Tibial nerve (tissue), 4 donors: ENCODE measurements at places on chromosomes 6 and 20. TPM values are rescaled to one million over a fixed set of nuclear protein-coding genes. Genes with fewer than 3 reads are reported as not detected.

The C4B gene
- total RNA-seq: 266 TPM

DNA sequence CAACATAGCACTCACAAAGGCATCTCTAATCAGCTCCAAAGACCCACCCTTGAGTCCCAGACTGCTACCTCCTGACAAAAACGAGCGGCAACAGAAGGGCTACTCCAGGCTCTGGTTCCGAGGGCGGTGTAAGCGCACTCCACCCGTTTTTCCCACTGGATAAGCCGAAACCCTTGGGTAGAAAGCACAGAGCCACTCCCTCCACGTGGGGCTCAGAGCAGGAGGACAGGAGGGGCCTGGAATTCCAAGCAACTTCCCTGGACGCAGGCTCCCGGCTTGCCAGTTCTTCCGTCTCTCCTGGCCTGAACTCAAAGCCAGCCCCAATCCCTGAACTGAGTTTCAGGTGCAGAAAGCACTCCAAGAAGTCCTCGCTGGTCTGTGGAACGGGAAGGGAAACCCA, 7.4 kb downstream of the GMEB2 start:
- no peak overlapping the region for H3K27ac ChIP-seq
- no peak for DNase-seq
- no peaks in the 10 kb centered on the region for H3K4me1 ChIP-seq
- no peaks in the 10 kb centered on the region for H3K36me3 ChIP-seq

The MYB gene
- total RNA-seq: 1.2 TPM

DNA sequence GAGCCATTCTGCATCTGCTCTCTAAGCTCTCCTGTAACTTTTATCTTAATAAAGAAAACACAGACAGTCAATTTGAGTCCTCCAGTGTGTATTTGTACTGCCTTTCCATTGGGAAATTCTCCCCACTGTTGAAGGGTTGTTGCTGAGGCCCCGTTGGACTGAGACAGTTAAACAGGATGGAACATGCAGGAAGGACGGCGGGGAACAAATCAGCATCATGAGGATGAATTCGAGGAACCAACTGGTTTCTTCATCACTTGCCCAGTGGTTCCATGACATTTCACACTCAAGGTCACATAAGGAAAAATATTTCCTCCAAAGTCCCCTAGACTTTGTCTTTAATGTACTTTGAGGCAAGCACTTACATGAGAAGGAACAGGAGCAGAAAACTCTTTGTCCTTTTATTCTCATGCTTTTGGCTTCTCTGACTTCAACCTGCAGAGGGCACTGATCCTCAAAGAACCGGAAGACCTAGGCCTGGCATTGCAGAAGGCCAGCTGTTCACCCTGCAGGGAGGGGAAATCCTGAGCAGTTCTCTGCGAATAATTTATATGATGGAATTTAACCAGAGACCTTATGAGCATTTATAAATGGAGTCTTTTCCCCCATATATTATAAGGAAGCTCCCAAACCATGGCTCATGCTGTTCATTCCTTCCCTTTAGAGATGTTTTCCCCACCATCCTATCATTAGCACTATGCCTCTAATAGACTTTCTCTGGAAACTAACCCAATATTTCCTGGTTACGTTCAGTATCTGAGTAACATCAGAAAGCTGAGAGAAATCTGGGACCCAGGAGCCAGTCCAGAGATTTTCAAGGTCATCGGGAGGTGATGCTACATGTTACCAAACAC, 55.2 kb upstream of the ADGRF1 start:
- DNase-seq: no peak
- no peaks in the 10 kb centered on the region for H3K27me3 ChIP-seq
- H3K36me3 ChIP-seq: no peaks in the 10 kb centered on the region
- H3K4me1 ChIP-seq: no peaks in the 10 kb centered on the region
- H3K27ac ChIP-seq: no peak overlapping the region

The VGLL2 gene
- not detected for total RNA-seq

GRCh38 chr6:142913036-142913510, 31.9 kb downstream of the HIVEP2 start:
- no peak overlapping the region for H3K27ac ChIP-seq
- H3K27me3 ChIP-seq: no peaks in the 10 kb centered on the region
- no peaks in the 10 kb centered on the region for H3K36me3 ChIP-seq
- DNase-seq: no peak
- no peak overlapping the region for H3K4me3 ChIP-seq
- no peaks in the 10 kb centered on the region for H3K4me1 ChIP-seq

The GPX5 gene
- total RNA-seq: not detected

- peak overlapping the region; percentile 83 for H3K27ac ChIP-seq
- peaks cover 8% of the 10 kb centered on the region for H3K4me1 ChIP-seq
- DNase-seq: no peak
Observed at GRCh38 chr6:108874470-108875160, 26.4 kb downstream of the ARMC2 start.

The ATP9A gene
- total RNA-seq: 37.9 TPM

The SNAI1 gene
- 4.2 TPM for total RNA-seq

DNA sequence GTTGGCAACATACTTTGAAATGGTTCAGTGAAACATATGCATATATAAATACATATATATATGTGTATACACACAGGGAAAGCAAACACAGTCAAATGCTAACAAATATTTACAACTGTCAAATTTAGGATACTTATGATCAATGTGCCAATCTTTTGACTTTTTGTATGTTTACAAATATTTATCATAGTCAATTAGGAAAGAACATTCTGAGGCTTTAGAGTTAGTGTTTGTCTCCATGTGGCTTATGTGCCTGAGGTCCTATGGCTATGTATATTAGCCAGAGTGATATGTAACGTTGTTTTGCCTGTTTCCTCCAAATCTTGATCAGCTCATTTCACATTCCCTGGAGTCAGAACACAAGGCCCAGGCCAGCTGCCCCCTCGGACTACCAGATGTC, 126.5 kb upstream of the MAN1A1 start:
- H3K4me1 ChIP-seq: no peaks in the 10 kb centered on the region
- DNase-seq: no peak
- no peak overlapping the region for H3K27ac ChIP-seq
- no peaks in the 10 kb centered on the region for H3K36me3 ChIP-seq

- no peaks in the 10 kb centered on the region for H3K36me3 ChIP-seq
- no peaks in the 10 kb centered on the region for H3K27me3 ChIP-seq
- no peak for DNase-seq
Observed at GRCh38 chr6:139587469-139587868, 213.0 kb upstream of the CITED2 start.

DNA sequence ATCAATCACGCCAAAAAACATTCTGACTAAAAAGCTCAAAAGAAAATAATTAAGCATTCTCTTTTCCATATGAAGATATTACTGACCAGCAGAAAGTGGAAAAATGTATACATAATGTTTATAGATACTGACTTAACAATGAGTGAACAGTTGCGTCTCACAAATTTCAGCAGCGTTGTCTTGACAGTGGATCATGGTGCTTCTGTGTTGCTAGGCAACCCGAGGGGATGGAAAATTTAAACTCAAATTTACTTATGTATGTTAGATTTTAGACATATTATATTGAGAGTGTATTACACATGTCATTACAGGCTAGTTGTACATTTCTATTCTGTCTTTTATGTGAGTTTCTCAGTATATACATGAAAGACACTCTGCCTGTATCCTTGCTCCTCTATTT, 110.2 kb downstream of the LAMA2 start:
- peaks cover 8% of the 10 kb centered on the region for H3K36me3 ChIP-seq
- no peak for DNase-seq
- H3K27ac ChIP-seq: no peak overlapping the region
- H3K4me1 ChIP-seq: no peaks in the 10 kb centered on the region
- H3K4me3 ChIP-seq: no peak overlapping the region

GRCh38 chr20:29873946-29874345, 1383.5 kb upstream of the DEFB115 start:
- no peak overlapping the region for H3K27ac ChIP-seq
- no peak for DNase-seq
- H3K4me3 ChIP-seq: no peak overlapping the region
- H3K27me3 ChIP-seq: no peaks in the 10 kb centered on the region

- H3K36me3 ChIP-seq: no peaks in the 10 kb centered on the region
- DNase-seq: no peak
- peaks cover 9% of the 10 kb centered on the region for H3K4me1 ChIP-seq
- no peak overlapping the region for H3K27ac ChIP-seq
- H3K4me3 ChIP-seq: no peak overlapping the region
Observed at GRCh38 chr6:13870214-13870830, 54.4 kb upstream of the RNF182 start.

The RIMS1 gene
- total RNA-seq: 3.3 TPM

The GPR63 gene
- 0.90 TPM for total RNA-seq

The TREM2 gene
- total RNA-seq: 10.0 TPM

- H3K27ac ChIP-seq: peak overlapping the region; percentile 74
- no peaks in the 10 kb centered on the region for H3K36me3 ChIP-seq
- peaks cover 8% of the 10 kb centered on the region for H3K4me1 ChIP-seq
- DNase-seq: peak; percentile 31
- no peaks in the 10 kb centered on the region for H3K27me3 ChIP-seq
- peak overlapping the region; percentile 83 for H3K4me3 ChIP-seq
Observed at GRCh38 chr20:23419995-23420901, 1.0 kb downstream of the NAPB start.

GRCh38 chr6:33905071-33905609, 101.3 kb upstream of the MLN start:
- DNase-seq: no peak
- H3K27ac ChIP-seq: peak overlapping the region; percentile 7
- H3K27me3 ChIP-seq: no peaks in the 10 kb centered on the region
- H3K4me1 ChIP-seq: no peaks in the 10 kb centered on the region
- H3K4me3 ChIP-seq: no peak overlapping the region

The KCNG1 gene
- total RNA-seq: 0.39 TPM

DNA sequence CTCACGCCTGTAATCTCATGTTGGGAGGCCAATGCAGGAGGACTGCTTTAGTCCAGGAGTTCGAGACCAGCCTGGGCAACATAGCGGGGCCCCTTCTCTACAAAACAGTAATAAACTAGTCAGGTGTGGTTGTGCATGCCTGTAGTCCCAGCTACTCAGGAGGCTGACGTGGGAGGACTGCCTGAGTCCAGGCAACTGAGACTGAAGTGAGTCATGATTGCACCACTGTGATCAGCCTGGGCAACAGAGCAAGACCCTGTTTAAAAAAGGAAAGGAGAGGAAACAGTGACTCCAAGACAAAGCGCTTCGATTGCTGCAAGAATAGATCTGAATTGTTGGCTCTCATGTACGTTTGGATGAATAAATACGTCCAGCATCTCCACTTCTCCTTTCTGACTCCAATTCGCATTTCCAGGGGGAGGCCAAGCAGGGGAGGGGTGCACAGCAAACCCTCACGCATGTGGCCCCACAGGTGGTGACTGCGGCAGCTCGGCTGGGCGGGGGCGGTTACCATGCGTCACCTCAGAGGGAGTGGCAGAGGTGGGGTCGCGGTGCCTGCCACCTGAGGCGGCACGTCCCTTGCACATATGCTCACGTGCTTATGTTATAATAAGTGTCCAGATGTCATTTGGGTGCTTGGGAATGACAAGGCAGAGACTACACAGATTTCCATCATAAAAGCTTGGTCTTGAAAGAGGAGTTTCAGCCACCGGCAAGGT, 95.1 kb upstream of the MPC1 start:
- H3K27me3 ChIP-seq: no peaks in the 10 kb centered on the region
- no peaks in the 10 kb centered on the region for H3K36me3 ChIP-seq
- H3K27ac ChIP-seq: no peak overlapping the region
- H3K4me1 ChIP-seq: no peaks in the 10 kb centered on the region
- H3K4me3 ChIP-seq: no peak overlapping the region

The CST4 gene
- total RNA-seq: not detected

DNA sequence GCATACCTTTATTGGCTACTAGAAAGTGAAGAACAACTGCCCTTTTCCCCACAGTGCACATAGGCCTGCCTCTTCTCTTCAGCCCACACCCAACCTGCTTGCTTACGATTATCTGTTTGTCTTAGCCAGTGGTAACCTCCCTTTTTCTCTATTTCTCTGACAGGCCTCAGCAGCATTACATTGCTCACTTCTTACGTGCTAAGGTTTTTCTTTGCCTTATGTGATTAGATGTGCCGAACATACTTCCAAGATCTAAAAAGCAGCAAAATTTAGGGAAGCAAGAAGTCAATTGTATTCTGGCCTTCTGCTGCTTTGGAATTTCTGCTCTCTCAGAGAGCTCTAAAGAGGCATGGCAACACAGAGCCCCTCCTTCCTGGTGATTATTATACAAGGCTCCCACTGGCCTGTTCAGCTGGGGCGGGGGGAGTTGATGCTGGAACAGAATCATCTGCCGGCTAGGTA, 7.0 kb downstream of the B4GALT5 start:
- H3K4me3 ChIP-seq: no peak overlapping the region
- peaks cover 42% of the 10 kb centered on the region for H3K4me1 ChIP-seq
- H3K27me3 ChIP-seq: no peaks in the 10 kb centered on the region
- DNase-seq: no peak
- peak overlapping the region; percentile 74 for H3K27ac ChIP-seq

GRCh38 chr6:169424821-169425240, 171.2 kb upstream of the THBS2 start:
- no peaks in the 10 kb centered on the region for H3K27me3 ChIP-seq
- no peak for DNase-seq
- H3K4me1 ChIP-seq: peaks cover 28% of the 10 kb centered on the region

The PARD6B gene
- 2.4 TPM for total RNA-seq

The POM121L2 gene
- not detected for total RNA-seq

- no peaks in the 10 kb centered on the region for H3K27me3 ChIP-seq
- no peak overlapping the region for H3K27ac ChIP-seq
- no peak overlapping the region for H3K4me3 ChIP-seq
- H3K4me1 ChIP-seq: no peaks in the 10 kb centered on the region
- DNase-seq: no peak
Observed at GRCh38 chr6:75418233-75418632, 75.4 kb downstream of the FILIP1 start.

The PEX3 gene
- total RNA-seq: 14.6 TPM

DNA sequence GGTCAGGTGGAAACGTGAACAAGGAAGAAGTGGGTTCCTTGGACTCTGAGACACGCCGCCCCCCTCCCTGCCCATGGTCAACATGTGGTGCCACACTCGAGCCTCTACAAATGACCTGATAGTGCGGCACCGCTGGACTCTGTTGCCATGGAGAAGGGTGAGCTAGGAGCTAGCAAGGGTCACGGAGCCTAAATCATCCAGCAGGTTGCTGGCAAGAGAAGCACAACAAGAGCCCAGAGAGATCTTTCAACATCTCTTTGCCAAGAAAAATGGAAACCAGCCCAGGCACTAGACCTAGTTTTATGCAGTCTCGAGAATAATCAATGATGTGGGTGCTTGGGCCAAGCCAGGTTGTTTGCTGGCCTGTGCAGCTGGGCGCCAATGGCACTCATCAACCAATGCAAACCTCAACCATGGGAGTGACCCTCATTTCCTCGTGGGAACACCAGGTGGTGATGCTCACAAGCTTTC, 69.5 kb downstream of the NOL4L start:
- H3K27me3 ChIP-seq: no peaks in the 10 kb centered on the region
- no peak for DNase-seq
- no peak overlapping the region for H3K27ac ChIP-seq
- peaks cover 5% of the 10 kb centered on the region for H3K4me1 ChIP-seq
- H3K4me3 ChIP-seq: no peak overlapping the region

The ZSCAN9 gene
- total RNA-seq: 13.3 TPM
